ENCODE measurements at places on chromosomes 1 and 21.

DNA sequence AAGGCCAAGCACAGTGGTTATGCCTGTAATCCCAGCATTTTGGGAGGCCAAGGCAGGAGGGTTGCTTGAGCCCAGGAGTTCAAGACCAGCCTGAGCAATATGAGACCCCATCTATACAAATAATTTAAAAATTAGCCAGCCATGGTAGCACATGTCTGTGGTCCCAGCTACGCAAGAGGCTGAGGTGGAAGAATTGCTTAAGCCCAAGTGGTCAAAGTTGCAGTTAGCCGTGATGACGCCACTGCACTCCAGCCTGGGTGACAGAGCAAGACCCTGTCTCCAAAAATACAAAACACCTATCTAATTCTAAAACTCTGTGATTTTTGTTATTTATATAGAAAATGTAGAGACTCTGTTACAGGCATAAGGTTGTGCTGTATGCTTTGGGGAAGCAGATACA, 44.2 kb upstream of the ZYG11A start:
- no peak for DNase-seq

DNA sequence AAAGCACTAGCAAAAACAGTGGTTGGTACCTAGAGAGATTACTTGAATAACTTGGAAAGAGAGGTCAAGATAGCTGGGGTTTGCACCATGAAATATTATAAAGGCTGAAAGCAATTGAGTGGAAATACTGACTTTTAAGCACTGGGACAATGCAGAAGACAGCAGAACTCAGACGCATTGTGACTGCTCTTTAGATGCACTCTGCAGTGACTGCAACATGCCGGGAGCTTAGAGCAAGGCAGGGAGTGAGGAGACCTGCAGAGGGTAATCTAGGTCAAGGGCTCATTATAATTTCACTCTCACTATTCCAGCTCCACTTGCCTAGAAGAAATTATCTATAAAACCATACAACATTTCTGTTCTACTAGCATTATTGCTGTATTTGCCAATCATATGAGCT, 36.6 kb downstream of the OLFM3 start:
- no peak for DNase-seq

DNA sequence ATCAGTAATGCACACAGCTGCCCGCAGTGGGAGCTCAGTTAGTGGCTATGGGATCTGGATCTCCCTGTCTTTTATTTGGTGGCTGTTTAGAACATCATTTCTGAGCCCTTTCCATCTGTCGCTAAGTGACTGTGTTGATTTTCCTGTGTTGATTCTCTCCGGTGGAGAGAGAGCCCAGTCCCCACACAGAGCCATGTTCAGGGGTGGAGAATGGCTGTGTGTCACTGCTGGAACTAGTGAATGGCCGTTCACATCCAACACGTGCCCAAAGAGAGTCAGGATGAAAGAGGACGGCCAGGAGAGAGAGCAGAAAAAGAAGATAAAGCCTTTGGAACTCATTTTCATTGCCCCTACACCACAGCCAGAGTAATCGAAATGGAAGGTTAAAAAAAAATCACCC, 76.2 kb downstream of the FBXO2 start:
- DNase-seq: no peak

GRCh38 chr1:21325731-21326387, 35.6 kb upstream of the ECE1 start:
- DNase-seq: no peak

DNA sequence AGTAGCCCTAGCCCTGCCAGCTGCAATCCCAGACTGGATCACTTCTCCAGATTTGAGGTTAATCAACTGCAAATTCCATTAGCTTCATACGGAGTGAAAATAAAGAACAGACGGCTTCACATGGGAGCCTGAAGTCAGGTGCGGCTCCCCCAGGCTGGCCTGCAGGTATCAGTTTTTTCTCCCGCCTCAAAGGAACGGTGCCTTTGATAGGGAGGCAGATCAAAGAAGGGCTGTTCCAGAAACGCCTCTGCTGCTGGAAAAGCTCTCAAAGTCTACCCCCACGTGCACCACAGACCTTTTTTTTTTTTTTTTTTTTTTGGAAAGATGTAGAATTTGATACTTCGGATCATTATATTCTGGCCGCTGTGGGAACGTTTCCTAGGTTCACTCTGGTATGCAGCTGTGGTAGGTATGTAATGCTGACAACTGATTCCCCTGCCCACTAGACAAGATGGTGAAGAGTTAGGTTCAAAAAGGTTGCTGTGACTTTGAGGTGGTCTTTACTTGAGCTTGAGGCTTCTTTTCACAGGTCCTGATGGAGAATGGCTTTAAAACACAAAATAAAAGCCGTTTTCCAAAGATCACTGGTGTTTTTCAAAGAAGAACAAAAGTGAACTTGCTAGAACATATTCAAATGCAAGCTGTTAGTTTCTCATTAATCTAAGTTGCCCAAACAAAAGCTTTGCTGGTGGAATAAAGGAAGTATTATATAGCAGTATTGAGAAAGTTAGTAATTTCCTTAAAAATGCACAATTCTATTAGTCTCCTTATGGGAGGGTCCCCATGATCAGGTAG, 189.0 kb upstream of the NFIA start:
- DNase-seq: no peak

- peak; percentile 50 for DNase-seq
Observed at GRCh38 chr1:236395230-236395946, 1.3 kb downstream of the EDARADD start.

- no peak for DNase-seq
Observed at GRCh38 chr1:107593501-107594209, 371.3 kb downstream of the VAV3 start.

DNA sequence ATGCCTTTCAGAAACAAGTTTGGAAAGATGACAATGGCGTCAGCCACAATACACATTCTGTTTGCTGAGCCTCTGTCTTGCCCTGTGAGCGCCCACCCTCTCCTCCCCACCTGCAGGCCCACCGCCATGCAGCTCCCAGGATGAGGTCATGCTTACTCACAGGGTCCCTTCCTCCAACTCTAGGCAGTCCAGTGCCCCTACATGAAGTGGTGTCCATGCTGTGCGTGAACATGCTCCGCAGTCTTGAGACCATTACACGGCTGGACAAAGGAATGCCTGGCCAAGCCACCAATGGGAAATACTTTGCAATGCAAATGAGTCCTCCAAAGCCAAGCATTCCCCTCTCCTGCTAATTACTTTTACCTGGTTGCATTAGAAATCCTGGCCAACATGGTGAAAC, 92.2 kb downstream of the CD58 start:
- no peak for DNase-seq

Data from T-helper 1 cell (primary cell).